Right renal cortex interstitium (tissue), 3 donors: ENCODE measurements at places on chromosomes 6 and 20. TPM values are rescaled to one million over a fixed set of nuclear protein-coding genes. Genes with fewer than 3 reads are reported as not detected.

DNA sequence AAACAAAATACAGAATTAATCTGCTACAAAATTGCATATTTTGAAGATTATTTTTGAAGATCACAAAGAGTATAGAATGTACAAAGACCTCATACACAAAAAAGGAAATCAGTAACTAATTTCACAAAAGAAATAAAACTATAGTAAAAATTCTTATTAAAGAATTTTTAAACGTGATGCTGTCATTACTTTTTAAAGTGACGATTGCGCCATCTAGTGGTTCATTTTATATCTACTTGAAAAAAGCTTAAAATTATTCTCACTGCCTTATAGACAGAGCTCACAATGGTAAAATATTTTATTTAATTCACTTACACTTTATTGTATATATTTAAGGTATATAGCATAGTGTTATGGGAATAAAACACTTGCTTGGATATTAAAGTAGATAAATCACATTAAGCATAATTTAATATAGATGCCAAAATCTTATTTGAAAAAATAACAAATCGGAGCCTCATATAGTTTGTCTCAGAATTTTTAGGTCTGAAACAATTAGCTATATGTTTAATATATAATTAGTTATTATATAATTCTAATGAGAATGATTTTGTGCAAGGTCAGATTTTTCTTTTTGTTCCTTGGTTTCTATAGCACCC is 128.8 kb downstream of the PHF3 start:
- DNase-seq, result peak; percentile 17

GRCh38 chr6:149821492-149821891 is 42.7 kb downstream of the LRP11 start:
- DNase-seq, result no peak

GRCh38 chr6:138500867-138501446 is 1.7 kb upstream of the NHSL1 start:
- DNase-seq, result no peak

GRCh38 chr6:108133594-108134179 is 32.1 kb upstream of the NR2E1 start:
- peak; percentile 59 for DNase-seq

GRCh38 chr6:139030228-139030963 is 1.9 kb downstream of the ABRACL start:
- no peak for DNase-seq

DNA sequence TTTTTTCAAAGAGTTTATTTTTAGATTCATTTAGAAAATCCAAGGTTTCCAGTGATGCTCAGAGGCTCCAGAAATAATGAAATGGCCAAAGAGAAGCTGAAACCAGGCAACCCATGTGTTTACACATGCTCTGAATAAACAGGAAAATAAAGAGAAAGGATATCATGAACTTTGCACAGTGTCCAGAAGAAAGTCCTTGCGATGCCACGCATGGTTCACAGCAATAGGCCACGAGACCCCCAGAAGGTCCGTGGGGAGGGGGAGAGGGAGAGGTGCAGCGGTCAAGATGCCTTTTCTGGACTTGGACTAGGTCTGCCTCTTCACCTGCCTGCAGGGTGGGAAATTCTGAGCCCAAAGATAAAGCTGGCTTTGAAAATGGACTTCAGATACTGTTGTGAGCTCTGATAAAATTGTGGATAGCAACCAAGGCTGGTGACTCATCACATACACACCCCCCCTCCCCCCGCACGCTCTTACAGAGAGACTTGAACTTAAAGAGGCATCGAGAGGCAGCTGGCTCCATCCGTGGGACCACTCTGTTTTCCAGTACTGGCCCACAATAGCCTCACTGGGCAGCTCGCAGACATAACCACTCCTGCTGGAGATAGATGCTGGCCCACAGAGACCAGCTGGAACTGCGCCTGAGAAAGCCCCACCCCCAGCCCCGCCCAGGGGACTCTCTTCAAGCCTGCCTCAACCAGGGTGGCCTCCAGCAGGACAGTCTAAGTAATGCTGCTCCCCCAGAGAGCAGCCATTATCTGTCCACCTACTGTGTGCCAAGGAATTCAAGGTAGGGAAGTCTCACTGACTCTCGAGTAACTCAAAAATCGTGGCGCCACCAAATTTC is 21.2 kb upstream of the NFATC2 start:
- peak; percentile 39 for DNase-seq

- no peak for DNase-seq
Observed at GRCh38 chr20:20710443-20711315, 1.8 kb downstream of the RALGAPA2 start.

DNA sequence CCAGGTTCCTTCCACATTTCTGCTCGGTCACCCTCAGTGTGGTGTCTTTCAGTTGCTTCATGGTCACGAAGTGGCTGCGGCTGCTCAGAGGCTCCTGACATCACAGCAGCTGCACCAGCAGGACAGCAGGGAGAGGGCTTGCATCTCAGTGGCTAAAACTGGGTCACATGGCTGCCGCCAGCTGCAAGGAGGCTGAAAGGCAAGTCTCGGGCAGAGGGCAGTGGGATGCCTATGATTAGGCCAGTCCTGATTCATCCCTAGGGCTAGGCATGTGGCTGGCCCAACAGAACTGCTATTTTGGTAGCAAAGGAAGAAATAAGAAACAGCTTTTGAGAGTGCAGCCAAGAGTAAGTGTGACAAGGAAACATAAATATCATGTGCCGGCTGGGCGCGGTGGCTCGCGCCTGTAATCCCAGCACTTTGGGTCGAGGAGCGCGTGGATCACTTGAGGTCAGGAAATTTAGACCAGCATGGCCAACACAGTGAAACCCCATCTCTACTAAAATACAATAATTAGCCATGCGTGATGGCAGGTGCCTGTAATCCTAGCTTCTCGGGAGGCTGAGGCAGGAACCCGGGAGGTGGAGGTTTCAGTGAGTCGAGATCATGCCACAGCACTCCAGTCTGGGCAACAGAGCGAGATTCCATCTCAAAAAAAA is 46.6 kb downstream of the RBM38 start:
- DNase-seq, result no peak

DNA sequence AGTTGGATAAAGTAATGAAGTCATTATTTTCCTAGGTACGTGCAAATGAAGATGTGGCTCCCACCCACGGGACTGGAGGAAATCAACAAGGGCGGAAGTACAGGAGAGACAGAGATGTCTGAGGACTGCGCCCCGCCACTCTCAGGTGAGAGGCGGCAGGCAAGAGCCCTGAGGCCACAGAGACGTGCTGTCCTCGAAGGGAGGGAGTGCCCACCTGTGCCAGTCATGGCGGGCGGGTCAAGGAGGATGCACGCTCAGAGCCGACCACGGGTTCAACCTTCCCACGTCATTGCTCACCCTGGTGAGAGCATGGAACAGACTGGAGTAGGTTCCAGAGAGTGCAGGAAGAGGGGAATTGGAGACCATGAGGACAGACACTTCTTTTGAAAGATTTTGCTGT is 12.7 kb downstream of the CST8 start:
- no peak for DNase-seq

DNA sequence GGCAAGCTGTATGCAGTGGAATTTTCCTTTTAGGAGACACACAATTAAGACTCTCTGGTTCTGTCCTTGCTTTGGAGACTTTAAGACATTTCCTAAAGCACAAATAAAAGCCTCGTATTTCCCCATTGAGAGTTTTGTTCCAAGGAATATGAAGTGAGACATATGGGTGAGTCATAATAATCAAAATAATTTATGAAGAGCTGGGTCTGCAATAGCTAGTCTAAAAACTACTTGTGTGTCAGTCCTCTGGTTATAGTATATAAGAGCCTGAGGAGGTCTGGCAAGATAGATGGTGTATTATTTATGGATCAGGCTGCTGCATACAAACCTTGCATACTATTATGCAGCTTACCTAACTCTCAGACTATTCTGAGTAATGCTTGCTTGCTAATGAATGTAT is 142.6 kb downstream of the ADGRG6 start:
- no peak for DNase-seq

The SNX21 gene
- 9.8 TPM for polyA plus RNA-seq

The WFDC2 gene
- 141 TPM for polyA plus RNA-seq

The VSX1 gene
- polyA plus RNA-seq, result not detected

The DNMT3B gene
- polyA plus RNA-seq, result 6.4 TPM

The VGLL2 gene
- not detected for polyA plus RNA-seq

The SLC17A4 gene
- 1.4 TPM for polyA plus RNA-seq
